ENCODE measurements at places on chromosomes 2 and 18. TPM values are rescaled to one million over a fixed set of nuclear protein-coding genes. Genes with fewer than 3 reads are reported as not detected.
A peak's percentile ranks its signal among the peaks of the same experiment; 100 is the strongest.

DNA sequence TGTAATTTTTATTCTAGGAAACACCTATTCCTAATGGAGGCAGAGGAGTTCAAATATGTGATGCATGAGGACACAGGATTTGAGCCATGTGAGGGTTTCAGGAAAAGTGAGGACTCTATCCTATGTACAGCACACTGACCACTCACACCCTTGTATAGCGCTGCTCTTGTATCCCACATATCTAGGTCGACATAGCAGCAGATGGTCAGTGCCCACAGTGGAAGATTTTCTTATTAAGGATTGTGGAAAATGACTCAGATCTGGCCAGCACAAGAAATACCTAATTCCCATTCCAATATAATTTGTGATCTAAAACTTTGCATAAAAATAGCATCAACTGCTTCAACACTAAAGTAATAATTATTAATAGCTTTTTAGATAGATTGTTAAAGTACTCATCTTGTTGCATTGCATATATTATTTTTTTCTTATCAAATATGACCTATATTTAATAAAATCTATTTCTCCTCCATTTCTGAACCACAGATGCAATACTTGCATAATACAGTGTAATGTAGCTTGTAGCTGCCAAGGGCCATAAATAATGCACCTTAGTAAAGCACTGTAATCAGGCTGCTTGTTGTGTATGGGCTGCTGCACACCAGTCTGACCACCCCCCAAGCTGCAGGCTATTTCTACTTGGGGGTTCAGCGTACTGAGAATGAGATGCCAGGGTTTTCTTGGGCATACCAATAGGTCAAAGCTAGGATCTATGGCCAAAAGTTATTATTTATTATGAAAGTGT is 442.2 kb upstream of the CWC22 start:
- no peak for DNase-seq

- no peak for DNase-seq
Measured at GRCh38 chr2:182068811-182069210, 83.2 kb downstream of the PPP1R1C start.

DNA sequence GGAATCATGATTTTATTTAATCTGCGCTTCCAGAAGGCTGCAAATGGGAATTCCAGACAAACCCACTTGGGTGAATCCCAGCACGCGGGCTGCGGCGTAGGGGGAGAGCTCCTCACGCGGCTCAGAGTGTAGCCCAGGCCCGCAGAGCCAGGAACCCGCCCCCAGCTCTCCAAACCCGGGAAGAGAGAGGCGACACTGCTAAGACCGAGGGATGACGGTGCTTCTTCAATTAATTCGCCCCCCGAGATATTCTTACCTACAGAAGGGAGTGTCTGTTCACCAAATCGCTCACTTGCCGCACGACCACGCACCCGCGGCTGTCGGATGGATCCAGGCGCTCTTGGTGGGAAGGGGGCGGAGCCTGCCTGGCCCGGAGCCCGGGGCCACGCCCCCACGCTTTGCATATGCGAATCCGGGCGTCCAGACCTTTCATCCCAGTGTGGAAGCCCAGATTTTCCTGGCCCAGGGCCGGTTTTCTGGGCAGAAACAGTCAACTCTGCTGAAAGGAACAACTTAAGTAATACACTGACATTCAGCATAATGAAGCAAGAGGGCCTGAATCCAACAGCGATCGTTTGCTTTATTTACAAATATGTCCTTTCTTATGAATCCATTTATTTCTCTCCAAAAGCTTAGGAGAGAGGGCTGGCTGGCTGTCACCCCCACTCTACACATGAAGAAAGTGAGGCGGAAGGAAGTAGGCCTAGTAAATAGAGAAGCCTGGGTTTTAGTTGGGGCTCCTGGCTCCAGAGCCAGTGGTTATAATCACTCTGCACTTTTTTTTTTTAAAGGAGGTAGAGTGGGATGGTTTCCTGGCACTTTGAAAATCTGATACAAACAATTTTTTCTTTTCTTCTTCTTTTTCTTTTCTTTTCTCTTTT is at the start of gene SLC19A3:
Gene SLC19A3, minus strand, starts transcription at position 342 of the 881 bp plus-strand sequence. CDS start 15,710 bp downstream, outside the sequence.
- peak; percentile 58 for DNase-seq

- no peak for DNase-seq
Measured at GRCh38 chr2:151053661-151053990, 208.0 kb downstream of the RBM43 start.

GRCh38 chr2:157032017-157032416 is 225.5 kb upstream of the GALNT5 start:
- no peak for DNase-seq

GPR39 gene
- not detected for total RNA-seq

DNA sequence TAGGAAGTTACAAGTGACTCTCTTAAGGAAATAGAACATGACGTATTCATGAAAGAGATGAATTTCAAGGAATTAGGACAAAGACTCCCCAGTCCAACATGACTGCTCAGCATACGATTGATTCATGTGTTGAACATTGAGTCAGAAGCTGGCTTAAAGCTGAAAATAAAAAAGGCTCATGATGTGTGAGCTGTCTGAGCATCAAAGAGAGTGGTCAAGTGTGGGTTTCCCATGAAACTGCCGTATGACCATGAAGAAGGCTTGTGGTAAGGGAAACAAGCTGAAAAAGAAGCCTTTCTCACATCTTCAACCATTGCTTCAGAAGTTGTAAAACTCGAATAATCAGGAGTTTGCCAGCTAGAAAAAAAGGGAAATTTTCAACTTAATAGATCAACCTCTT is 201.9 kb upstream of the APCDD1 start:
- no peak for DNase-seq

DNA sequence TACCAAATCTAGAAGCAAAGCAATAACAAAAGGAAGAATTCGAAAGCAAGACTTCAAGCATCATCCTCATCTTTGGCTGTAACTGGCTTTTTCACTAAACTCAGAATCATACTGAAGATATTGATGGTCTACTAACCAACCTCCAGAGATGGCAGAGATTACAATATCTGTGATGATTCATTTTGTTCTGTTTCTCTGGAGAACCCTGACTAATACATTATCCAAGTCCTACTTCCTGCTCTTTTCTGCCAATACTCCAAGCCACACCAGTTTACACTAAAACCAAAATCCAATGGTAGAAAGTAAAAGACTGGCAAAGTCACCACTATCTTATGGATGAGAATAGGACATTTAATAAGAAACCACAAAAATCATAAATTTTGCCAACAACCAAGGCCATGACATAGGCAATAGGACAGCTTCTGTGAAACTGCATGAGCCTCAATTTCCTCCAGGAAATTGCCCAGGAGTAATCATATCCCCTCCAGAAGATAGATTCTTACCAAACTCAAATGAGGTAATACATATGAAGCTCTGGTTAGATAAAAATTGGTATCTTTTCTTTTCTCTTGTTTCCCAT is 159.8 kb downstream of the METTL4 start:
- no peak for DNase-seq

- no peak for DNase-seq
Measured at GRCh38 chr18:45218436-45218835, 396.8 kb upstream of the SLC14A2 start.

DNA sequence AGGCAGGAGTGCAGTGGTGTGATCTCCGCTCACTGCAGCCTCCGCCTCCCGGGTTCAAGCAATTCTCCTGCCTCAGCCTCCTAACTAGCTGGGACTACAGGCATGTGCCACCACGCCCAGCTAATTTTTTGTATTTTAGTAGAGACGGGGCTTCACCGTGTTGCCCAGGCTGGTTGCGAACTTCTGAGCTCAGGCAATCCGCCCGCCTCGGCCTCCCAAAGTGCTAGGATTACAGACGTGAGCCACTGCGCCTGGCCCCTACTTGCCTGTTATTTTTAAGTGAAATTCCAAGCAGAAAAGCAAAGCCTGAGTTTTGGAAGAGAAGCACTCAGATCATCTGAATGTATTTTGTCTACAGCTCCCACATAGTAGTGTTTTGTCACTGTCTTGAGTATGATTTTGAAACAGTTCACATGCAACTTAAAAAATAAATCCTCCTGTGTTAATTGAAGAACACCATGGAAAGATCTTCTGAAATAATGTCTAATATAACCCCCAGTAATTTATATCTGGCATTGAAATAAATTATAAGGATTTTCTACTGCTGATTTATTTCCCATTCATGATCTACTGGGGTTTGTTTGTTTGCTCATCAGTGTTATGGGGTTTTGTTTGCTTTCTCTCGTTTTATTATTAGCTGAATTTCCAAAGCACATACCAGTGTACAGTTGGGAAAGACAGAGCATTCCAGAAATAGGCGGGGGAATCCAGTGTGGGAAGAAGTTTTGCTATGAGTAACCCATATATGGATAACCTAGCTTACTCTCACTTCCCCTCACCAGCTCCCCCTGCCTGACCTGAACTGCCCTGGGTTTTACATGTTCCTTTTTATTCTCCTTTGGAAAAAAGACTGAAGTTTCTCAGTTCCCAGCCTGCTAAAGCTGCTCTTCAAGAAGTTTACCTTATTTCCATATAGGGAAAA is 80.1 kb upstream of the MAP3K20 start:
- DNase-seq, result no peak

NLRC4 gene
- 0.19 TPM for total RNA-seq

FAM237A gene
- total RNA-seq, result not detected

- DNase-seq, result no peak
Measured at GRCh38 chr2:244547-244946, 19.3 kb downstream of the SH3YL1 start.

GRCh38 chr2:218067523-218067922 is 1.5 kb upstream of the RUFY4 start:
- DNase-seq, result no peak

DNA sequence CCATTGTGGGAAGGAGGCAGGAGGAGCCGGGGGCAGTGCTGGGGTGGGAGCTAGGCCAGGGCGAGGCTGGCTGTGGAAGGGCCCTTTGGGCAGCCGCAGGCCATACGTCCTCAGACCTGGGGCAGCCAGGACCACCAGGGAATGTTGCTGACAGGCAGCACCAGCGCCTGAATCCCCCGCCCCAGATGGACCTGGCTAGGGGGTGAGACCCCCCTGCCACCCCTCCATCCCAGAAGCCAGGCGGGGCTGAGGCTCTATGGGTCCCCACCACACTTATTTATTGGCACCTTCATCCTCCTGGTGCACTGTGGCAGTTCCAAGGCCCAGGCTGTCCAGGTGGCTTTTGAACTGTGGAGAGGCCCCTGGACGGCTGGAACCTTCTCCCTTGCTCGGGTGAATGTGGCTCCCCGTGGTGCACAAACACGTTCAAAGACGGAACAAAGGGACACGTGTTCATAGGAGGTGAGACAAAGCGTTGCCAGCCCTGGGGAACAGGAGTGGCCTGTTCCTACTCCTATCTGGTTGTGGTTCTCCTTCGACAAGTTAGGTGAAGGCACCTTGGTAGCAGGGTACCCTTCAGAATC is 35.1 kb downstream of the RAMP1 start:
- no peak for DNase-seq

L3MBTL4 gene
- 0.26 TPM for total RNA-seq

DNA sequence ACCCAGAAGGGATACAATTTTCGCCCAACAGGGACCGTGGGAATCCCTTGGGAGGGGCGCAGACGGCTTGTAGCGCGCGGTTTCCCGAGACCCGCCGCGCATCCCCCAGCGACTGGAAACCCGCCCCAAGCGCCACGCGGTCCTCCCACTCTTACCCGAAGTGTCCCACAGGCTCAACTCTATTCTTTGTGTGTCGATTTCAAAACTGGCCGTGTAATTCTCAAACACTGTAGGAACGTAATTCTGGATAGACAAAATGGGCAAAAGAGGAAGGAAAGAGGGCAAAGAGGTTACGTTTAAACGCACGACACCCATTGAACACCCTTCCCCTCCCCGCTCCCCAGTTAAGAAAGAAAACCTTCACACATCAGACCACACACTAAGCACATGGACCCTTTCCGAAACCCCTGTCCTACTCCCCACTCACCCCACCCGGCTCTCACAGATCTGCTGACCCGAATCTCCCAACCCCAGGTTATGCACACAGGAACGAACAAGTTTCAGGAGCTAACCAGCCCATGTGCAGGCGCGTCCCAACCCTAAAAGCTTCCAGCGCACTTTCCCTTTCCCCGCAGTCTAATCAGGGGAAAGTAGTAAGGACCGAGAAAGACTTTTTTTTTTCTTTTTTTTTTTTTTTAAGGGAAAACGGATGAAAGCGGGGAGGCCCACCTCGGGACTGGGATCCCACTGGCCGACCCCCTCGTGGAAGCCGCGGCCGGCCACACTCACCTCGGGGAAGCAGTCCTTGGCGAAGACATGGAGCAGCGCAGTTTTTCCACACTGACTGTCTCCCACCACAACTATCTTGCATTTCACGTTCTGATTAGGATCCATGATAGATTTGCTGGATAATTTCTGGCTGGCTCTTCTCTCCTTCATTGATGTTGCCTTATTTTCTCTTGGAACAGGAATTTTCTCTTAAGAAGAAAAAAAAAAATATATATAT is 655 bp downstream of the RND3 start:
- no peak for DNase-seq

FOXI3 gene
- total RNA-seq, result not detected

DNA sequence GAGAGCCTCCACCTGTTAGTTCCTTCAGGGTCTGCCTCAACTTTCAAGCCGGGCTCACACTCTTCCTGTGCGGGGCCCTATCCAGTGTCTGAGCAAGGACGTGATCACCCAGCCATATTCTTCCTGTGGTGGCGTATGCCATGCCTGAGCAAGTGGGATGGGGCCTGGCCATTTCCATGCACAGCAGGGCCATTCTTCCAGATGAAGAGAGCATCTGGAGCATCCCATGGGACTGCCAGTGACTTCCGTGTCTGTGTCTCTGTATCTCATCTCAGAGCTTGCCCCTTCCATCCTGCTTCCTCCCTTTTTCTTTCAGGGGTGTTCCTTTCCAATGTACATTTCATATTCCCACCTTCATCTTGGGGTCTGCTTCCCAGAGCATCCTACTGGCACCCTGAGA is 20.2 kb downstream of the SCG2 start:
- no peak for DNase-seq

- DNase-seq, result no peak
Measured at GRCh38 chr2:220143336-220143735, 515.9 kb downstream of the SLC4A3 start.

DNA sequence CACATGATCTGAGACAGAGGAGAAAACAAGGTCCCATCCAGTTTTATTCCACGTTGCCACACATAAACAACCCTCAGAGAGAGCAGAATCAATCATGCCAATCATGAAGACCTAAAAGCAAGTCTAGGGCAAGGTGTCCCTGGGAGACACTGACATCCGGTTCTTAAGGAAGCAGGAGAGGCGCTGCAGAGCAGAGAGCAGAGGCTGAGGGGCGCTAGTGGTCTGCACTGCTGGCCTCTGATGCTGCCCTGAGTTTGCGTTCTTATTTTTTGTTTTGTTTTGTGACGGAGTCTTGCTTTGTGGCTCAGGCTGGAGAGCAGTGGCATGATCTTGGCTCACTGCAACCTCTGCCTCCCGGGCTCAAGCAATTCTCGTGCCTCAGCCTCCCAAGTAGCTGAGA is 83.3 kb downstream of the SMIM21 start:
- no peak for DNase-seq

VAMP8 gene
- 90.9 TPM for total RNA-seq

DNA sequence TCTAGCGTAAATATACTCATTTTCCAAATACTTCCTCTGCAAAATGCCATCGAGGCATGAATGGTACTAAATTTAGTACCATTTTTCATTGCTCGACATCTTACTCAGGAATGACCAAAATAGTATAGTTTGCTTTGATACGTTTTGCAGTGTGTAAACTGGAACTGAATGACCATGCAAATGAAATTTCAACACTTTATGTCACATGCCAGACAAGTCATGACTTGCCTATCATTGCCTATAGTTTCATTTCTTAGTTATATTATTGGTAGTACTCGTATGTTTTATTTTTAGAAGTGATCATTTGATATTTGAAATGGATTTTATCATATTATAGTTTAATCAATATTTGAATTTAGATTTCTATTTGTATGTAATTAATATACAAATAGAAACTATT is 9.1 kb downstream of the MSTN start:
- no peak for DNase-seq

GRCh38 chr2:29236074-29236473 is 120.9 kb downstream of the CLIP4 start:
- no peak for DNase-seq

- DNase-seq, result no peak
Measured at GRCh38 chr2:8675543-8675942, 6.3 kb upstream of the ID2 start.

Measured in activated CD4-positive, alpha-beta T cell treated with anti-CD3 and anti-CD28 coated beads, Interleukin-2, amount 10 ng/mL, durations not matched to agents 24 days and 14 days (primary cell).